ENCODE measurements at places on chromosomes 2 and 18.

GRCh38 chr2:100130595-100131391 is 11.6 kb downstream of the AFF3 start:
- no peak for DNase-seq

- DNase-seq, result no peak
These were observed 439 bp upstream of the PLEKHH2 start for GRCh38 chr2:43636621-43637020.

GRCh38 chr18:48517048-48517447 is 21.8 kb upstream of the CTIF start:
- no peak for DNase-seq

DNA sequence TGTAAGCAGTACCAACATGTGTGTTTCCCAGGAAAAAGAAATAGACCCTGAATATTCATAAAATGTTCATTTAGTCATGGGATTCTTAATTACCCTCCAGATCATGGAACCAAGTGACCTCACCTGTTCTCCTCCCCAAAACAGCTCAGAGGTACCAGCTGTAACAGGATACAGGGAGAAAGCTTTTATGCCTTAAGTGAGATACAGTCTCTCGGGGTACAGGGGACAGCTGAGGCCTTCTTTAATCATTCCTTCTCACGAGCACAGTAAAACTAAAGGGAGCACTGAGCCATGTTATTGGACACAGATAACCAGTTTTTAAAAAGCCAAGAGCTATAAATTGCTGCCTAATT is 16.6 kb downstream of the EPHA4 start:
- DNase-seq, result no peak
